ENCODE measurements at places on chromosomes 3 and 15. TPM values are rescaled to one million over a fixed set of nuclear protein-coding genes. Genes with fewer than 3 reads are reported as not detected.

DNA sequence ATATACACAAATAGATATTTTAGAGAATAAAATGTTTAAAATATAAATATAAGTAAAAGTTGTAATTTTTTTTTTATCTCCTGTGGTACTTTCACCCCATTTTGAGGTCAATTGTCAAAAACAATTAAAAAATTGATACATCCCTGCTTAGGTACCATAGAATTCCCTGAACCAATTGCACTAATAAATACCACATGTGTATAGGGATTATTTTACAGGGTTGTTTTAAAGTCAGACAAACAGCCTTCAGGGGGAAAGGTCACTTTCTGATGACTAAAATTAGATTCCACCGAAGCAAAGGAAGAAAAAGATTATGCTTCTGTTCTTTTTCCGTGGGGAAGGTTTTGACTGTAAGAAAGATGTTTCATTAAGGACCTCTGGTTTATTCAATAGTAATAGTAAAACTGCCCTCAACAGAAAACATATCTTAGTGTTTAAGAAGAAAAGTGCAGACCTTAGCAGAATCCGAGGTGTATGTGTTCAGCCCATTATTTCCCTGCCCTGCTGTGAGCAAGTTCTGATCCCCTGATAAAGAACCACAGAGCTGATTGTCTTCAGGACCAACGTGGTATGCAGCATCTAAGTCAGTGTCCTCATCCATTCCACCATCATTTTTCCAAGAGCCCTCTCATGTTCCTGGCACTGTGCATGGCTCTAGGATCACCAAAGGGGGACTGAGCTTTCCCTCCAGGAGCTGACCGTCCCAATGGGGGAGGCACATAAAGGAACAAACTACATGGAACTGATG lies 132.9 kb upstream of the IL12A start:
- H3K4me1 ChIP-seq = peaks cover 43% of the 10 kb centered on the region
- H3K4me3 ChIP-seq = no peak overlapping the region
- H3K27ac ChIP-seq = peak overlapping the region; percentile 49
- peak; percentile 41 for DNase-seq
- no peaks in the 10 kb centered on the region for H3K27me3 ChIP-seq

DNA sequence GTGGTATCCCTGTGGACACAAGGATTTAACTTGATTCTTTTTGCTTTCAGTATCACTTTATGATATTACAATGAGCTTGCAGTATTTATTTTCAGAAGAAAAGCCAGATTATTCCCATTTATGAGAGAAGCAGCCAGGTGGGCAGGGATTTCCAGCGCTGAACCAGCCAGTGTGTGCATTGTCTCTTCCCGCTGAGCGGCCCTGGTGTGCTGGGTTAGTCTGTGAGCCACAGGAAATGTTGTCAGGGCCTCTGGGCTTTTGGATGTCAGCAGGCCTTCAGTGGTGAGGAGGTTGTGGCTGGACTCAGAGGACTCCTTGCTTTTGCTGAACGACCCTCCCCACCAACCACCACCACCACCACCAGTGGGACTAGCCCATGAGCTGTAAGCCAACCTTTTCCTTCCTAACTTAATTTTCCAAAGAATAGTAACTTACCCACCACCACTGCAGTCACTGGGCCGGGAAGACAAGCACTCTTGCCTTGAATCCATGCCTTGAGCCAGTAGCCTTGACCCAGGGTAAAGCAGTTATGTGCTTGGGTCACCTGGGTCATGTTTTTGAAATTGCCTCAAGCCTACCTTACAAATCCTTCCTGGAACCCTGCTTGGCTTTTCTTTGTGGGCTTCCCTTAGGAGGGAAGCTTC lies 33.1 kb downstream of the FLNB start:
- no peaks in the 10 kb centered on the region for H3K36me3 ChIP-seq
- no peak overlapping the region for H3K4me3 ChIP-seq
- H3K27ac ChIP-seq = peak overlapping the region; percentile 51

DNA sequence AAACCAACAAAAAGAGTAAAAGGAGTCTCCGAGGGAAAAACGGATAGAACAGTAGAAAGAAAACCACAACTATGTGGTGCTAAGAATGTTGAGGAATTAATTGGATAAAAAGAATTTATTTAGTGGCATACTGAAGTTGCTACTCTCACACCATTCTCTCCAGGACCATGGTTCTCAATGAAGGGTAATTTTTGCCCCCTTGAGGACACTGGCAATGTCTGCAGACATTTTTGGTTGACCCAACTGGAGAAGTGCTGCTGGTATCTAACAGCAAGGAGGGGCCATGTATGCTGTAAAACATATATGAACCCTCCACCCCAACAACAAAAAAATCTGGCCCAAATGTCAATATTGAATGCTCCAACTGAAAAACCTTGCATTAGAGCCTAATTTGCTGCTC lies 85.9 kb upstream of the CSPG5 start:
- no peak overlapping the region for H3K4me3 ChIP-seq
- H3K27ac ChIP-seq = no peak overlapping the region
- H3K36me3 ChIP-seq = no peaks in the 10 kb centered on the region
- H3K27me3 ChIP-seq = no peaks in the 10 kb centered on the region
- no peak for DNase-seq
- peaks cover under 1% of the 10 kb centered on the region for H3K4me1 ChIP-seq

- H3K4me3 ChIP-seq = no peak overlapping the region
- DNase-seq = no peak
- peak overlapping the region; percentile 95 for H3K27ac ChIP-seq
- H3K36me3 ChIP-seq = no peaks in the 10 kb centered on the region
- no peaks in the 10 kb centered on the region for H3K27me3 ChIP-seq
- H3K4me1 ChIP-seq = peaks cover 13% of the 10 kb centered on the region
Measured at GRCh38 chr3:13536832-13537231, 12.1 kb upstream of the FBLN2 start.

GRCh38 chr15:57684491-57685151 lies 21.9 kb upstream of the POLR2M start:
- H3K27ac ChIP-seq = no peak overlapping the region

- DNase-seq = no peak
- H3K36me3 ChIP-seq = no peaks in the 10 kb centered on the region
- H3K4me3 ChIP-seq = no peak overlapping the region
- H3K4me1 ChIP-seq = no peaks in the 10 kb centered on the region
- H3K27ac ChIP-seq = no peak overlapping the region
Measured at GRCh38 chr3:45568848-45569762, 25.4 kb upstream of the LIMD1 start.

- no peak overlapping the region for H3K4me3 ChIP-seq
- no peaks in the 10 kb centered on the region for H3K36me3 ChIP-seq
- H3K4me1 ChIP-seq = peaks cover 20% of the 10 kb centered on the region
- peak; percentile 56 for DNase-seq
- H3K27ac ChIP-seq = no peak overlapping the region
- H3K27me3 ChIP-seq = no peaks in the 10 kb centered on the region
Measured at GRCh38 chr15:67201136-67201535, 53.3 kb downstream of the AAGAB start.

- no peaks in the 10 kb centered on the region for H3K27me3 ChIP-seq
- no peak for DNase-seq
- no peak overlapping the region for H3K4me3 ChIP-seq
- no peaks in the 10 kb centered on the region for H3K4me1 ChIP-seq
- no peaks in the 10 kb centered on the region for H3K36me3 ChIP-seq
Measured at GRCh38 chr3:127407026-127407939, 119.4 kb upstream of the PRR20G start.

DNA sequence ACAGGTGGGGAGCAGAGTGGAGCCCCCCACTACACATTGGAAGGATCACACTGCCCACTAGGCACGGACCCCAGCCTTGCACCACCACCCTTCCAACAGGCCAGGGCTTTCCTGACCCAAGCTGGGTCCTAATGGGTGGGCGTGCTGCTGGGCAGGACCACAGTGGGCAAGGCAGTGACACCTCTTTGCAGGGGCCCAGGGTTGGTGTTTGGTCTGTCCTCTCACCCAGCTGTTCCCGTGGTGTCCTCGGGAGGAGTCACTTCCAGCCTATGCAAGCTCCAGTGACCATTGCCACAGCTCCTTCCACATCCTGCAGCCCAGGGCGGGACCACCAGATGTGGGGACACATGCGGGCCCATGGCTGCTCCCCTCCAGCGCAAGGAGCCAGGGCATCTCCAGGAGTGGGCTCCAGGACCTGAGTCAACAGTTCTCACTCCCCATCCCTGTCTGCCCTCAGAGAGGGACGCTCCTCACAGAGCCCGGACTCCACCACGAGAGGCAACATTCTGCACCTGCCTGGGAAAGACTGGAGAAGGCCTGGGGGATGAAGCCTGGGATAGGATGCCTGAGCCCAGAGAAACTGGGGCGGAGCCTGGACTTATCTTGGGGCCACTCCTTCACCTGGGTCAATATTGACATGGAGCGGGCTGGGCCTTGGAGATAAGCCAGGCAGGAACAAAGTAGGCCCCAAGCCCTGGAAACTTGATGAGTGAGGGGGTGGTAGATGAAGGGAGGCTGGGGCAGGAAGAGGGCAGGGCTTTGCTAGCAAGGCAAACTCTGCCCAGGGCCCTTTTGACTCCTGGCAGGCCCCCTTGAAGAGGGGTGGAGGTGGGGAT lies 3.9 kb upstream of the VILL start:
- no peak overlapping the region for H3K27ac ChIP-seq
- H3K27me3 ChIP-seq = no peaks in the 10 kb centered on the region
- H3K4me3 ChIP-seq = no peak overlapping the region
- no peak for DNase-seq
- H3K36me3 ChIP-seq = peaks cover 1% of the 10 kb centered on the region
- no peaks in the 10 kb centered on the region for H3K4me1 ChIP-seq

DNA sequence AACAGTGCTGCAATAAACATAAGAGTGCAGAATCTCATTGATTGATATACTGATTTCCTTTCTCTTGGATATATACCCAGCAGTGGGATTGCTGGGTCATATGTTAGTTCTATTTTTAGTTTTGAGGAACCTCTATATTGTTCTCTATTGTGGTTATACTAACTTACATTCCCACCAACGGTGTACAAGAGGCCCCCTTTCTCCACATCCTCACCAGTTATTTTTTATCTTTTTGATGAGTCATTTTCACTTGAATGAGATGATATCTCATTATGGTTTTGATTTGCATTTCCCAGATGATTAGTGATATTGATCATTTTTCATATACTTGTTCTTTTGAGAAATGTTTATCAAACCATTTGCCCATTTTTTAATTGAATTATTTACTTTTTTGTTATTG lies 12.4 kb upstream of the IREB2 start:
- H3K27ac ChIP-seq = no peak overlapping the region
- H3K27me3 ChIP-seq = peaks cover 2% of the 10 kb centered on the region
- H3K4me3 ChIP-seq = no peak overlapping the region
- no peak for DNase-seq

- H3K4me1 ChIP-seq = peaks cover 19% of the 10 kb centered on the region
- no peak overlapping the region for H3K4me3 ChIP-seq
- no peaks in the 10 kb centered on the region for H3K27me3 ChIP-seq
- H3K27ac ChIP-seq = peak overlapping the region; percentile 67
- DNase-seq = peak; percentile 70
Measured at GRCh38 chr15:49902685-49903501, 216.1 kb downstream of the ATP8B4 start.

- no peak overlapping the region for H3K27ac ChIP-seq
- H3K4me3 ChIP-seq = no peak overlapping the region
- H3K36me3 ChIP-seq = no peaks in the 10 kb centered on the region
- no peak for DNase-seq
- H3K4me1 ChIP-seq = no peaks in the 10 kb centered on the region
Measured at GRCh38 chr15:77898811-77899730, 178.4 kb downstream of the TBC1D2B start.

GRCh38 chr15:84872009-84872910 lies 12.2 kb upstream of the SLC28A1 start:
- H3K36me3 ChIP-seq = no peaks in the 10 kb centered on the region
- H3K27me3 ChIP-seq = peaks cover 9% of the 10 kb centered on the region
- no peak overlapping the region for H3K4me3 ChIP-seq
- peak; percentile 13 for DNase-seq

DNA sequence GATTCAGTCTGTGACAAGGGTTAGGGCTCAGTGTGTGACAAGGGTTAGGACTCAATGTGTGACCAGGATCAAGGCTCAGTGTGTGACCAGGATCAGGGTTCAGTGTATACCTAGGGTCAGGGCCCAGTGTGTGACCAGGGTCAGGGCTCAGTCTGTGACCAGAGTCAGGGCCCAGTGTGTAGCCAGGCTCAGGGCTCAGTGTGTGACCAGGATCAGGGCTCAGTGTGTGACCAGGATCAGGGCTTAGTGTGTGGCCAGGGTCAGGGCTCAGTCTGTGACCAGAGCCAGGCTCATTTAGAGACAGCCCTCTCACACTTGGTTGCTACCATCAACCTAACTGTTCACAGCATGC lies 24.2 kb downstream of the LOXL1 start:
- no peaks in the 10 kb centered on the region for H3K27me3 ChIP-seq
- H3K4me3 ChIP-seq = no peak overlapping the region
- peaks cover 40% of the 10 kb centered on the region for H3K36me3 ChIP-seq
- peak overlapping the region; percentile 80 for H3K27ac ChIP-seq
- DNase-seq = no peak
- peaks cover 21% of the 10 kb centered on the region for H3K4me1 ChIP-seq

DNA sequence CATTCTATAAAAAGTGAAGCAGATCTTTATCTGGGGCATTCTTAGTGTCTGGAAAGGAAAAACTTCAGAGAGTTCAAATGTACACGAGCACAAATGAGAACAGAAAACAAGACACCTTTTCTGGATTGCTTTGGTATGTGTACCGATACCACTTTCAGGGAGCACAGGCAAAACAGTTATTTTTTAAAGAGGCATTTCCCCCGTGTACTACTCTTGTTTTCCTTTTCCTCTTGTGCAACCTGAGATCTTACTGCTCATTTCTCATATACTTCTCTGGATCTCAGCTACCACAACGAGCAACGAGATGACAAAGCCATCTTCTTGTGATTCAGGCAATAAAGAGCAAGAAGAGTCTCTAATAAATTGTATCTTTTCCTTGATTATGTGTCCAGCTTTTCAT lies 463.6 kb downstream of the SHQ1 start:
- DNase-seq = no peak
- no peaks in the 10 kb centered on the region for H3K27me3 ChIP-seq
- H3K27ac ChIP-seq = no peak overlapping the region
- no peak overlapping the region for H3K4me3 ChIP-seq
- no peaks in the 10 kb centered on the region for H3K4me1 ChIP-seq

DNA sequence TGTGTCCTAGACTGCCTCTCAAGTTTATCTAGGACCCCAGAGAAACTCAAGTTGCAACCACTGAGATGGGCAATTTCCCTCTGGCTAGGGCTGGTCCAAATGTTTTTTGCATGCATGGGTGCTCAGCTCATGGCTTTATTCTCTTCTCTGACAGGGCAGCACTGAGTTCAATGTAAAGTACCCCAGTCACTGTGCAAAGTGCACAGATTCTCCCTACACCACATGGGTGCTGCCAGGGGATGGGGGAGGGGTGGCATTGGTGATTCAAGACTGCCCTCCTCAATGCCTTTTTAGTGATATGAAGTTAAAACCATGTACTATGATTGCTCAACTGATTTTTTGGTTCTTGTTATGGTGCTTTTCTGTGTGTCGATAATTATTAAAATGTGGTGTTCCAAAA lies 14.8 kb upstream of the RAD51 start:
- H3K36me3 ChIP-seq = no peaks in the 10 kb centered on the region
- no peak for DNase-seq
- H3K27ac ChIP-seq = no peak overlapping the region
- H3K4me3 ChIP-seq = no peak overlapping the region
- no peaks in the 10 kb centered on the region for H3K27me3 ChIP-seq

The IQCF6 gene
- not detected for total RNA-seq

The TNFSF10 gene
- total RNA-seq = 4.3 TPM

The ADGRG7 gene
- total RNA-seq = not detected

The ABHD6 gene
- total RNA-seq = 10.0 TPM

The FILIP1L gene
- total RNA-seq = 71.4 TPM

The CCDC51 gene
- 19.3 TPM for total RNA-seq

The CCRL2 gene
- 0.26 TPM for total RNA-seq

The KBTBD13 gene
- not detected for total RNA-seq

The RARB gene
- total RNA-seq = 9.4 TPM

The GOLGA6L10 gene
- 0.26 TPM for total RNA-seq

The CRBN gene
- 67.4 TPM for total RNA-seq

The SLTM gene
- total RNA-seq = 67.2 TPM

The ACKR2 gene
- under 0.01 TPM for total RNA-seq

The AGBL1 gene
- total RNA-seq = not detected

The AHSG gene
- not detected for total RNA-seq

The UBAP1L gene
- total RNA-seq = 0.99 TPM

The GPR15 gene
- not detected for total RNA-seq

All from fibroblast of lung (primary cell).